Fibroblast of skin of scalp (primary cell): ENCODE measurements at places on chromosomes 1 and 21.

DNA sequence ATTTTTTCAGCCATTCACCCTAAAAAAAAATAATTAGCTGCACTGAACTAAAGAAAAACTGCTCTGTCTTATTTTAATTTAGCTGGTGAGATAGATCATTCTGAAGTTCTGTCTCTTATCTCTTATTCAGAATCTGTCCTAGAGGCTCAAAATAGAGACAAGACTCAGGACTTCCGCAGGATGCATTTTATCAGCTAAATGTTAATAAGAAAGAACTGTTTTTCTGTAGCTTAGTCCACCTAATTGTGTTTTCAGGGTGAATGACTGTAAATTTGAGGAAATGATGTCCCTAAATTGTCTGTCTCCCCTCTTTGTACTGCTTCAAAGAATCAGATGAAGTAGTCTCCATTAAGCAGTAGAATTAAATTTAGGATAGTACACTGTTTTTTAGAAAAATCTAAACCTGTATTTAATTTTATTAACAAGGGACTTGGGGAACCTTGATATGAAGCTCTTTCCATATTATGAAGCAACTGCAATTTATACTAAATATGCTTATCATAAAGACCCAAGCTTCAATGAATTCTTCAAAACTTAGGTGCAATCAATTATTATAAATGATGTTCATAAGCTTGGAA is 671.9 kb downstream of the RWDD3 start:
- DNase-seq, result no peak

- DNase-seq, result no peak
These were observed 23.6 kb upstream of the SPSB1 start for GRCh38 chr1:9269078-9269501.

- DNase-seq, result peak; percentile 13
These were observed at the start of gene CD34 for GRCh38 chr1:207910591-207911354. Gene CD34 (minus strand): TSS chr1:207911125. CDS start chr1:207911080, 45 bp downstream.

- peak; percentile 95 for DNase-seq
These were observed 355.7 kb downstream of the LTN1 start for GRCh38 chr21:28636752-28637691.

- DNase-seq, result peak; percentile 24
These were observed 88.5 kb downstream of the BEND5 start for GRCh38 chr1:48688102-48688760.

- no peak for DNase-seq
These were observed 44.9 kb downstream of the SYNJ1 start for GRCh38 chr21:32682696-32683474.

- no peak for DNase-seq
These were observed 48.4 kb downstream of the JAK1 start for GRCh38 chr1:64917907-64918306.

- DNase-seq, result peak; percentile 41
These were observed 78.5 kb upstream of the CAMK1G start for GRCh38 chr1:209505044-209505443.

- DNase-seq, result no peak
These were observed 60.0 kb downstream of the NRDC start for GRCh38 chr1:51818487-51818886.

DNA sequence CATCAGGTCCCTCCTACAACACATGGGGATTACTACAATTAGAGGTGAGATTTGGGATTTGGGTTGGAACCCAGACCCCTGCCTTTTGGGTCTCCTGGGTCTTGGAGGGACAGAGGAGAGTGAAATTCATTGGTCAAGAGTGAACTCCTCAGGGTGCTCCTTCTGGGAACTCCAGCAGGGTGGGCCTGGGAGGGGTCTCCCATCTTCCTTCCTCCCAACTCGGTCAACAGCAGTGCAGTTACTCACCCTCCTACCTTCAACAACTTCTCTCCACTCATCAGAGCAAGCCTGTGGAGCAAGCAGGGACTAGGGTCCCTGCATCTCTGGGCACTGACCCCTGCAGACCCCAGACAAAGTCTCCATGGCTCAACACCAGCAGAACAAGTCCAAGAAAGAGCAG is 89.3 kb upstream of the TMPRSS2 start:
- no peak for DNase-seq

- no peak for DNase-seq
These were observed 66.5 kb downstream of the RYR2 start for GRCh38 chr1:237108297-237109040.

- peak; percentile 76 for DNase-seq
These were observed 45.5 kb upstream of the AIM2 start for GRCh38 chr1:159122005-159122621.

- no peak for DNase-seq
These were observed 653.5 kb downstream of the PTPRU start for GRCh38 chr1:29889776-29890175.

- DNase-seq, result no peak
These were observed 303.3 kb upstream of the ESRRG start for GRCh38 chr1:217026531-217026930.

GRCh38 chr1:40625076-40625475 is 40.4 kb downstream of the RIMS3 start:
- no peak for DNase-seq

- DNase-seq, result no peak
These were observed 1.5 kb downstream of the CEPT1 start for GRCh38 chr1:111141245-111142220.

GRCh38 chr1:206760590-206760989 is 10.0 kb upstream of the IL19 start:
- no peak for DNase-seq

- no peak for DNase-seq
These were observed 29.3 kb downstream of the SDC3 start for GRCh38 chr1:30879126-30879786.

DNA sequence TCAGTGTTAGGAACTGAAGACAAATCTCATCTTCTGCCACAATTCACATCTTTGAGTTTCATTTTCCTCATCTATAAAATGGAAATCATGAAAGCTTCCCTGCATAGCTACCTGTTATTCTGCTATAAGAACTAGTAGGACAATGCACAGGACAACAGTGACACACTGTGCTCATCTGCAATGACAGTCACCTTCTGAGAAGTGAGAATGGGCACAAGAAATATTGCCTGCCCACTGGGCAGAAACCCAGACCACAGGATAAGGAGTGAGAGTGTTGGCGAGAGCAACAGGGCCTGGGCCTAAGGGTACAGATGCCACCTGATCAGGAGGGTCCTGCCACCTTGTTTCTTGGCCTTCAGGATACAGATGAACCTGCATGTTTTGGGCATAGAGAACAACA is 23.3 kb upstream of the ARTN start:
- no peak for DNase-seq

- no peak for DNase-seq
These were observed 52.0 kb downstream of the RUNX3 start for GRCh38 chr1:24878045-24878444.

GRCh38 chr1:210340311-210340710 is 11.6 kb downstream of the HHAT start:
- DNase-seq, result no peak

DNA sequence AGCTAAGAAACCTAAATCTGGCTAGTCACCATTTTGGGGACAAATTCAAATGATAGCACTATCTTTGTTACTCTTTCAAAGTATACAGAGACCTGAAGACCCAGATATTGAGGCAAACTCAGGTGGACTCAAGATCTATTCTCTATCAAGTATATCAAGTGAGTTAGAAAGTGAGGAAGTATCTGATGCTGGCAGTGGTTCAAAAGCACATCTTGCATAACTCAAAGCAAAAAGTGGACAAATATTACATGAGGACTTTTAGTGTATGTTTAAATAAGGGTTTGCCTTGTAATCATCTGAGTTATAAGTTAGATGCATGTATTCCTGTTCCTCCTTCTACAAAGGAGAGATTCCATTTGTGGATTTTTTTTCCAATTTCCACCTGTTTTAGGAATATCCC is 338.4 kb downstream of the DISC1 start:
- no peak for DNase-seq

GRCh38 chr1:32353886-32354570 is 8.3 kb downstream of the FAM229A start:
- DNase-seq, result peak; percentile 47

GRCh38 chr1:205028924-205029323 is 14.1 kb upstream of the CNTN2 start:
- DNase-seq, result no peak

- no peak for DNase-seq
These were observed 87.5 kb downstream of the FGGY start for GRCh38 chr1:59384443-59384842.

DNA sequence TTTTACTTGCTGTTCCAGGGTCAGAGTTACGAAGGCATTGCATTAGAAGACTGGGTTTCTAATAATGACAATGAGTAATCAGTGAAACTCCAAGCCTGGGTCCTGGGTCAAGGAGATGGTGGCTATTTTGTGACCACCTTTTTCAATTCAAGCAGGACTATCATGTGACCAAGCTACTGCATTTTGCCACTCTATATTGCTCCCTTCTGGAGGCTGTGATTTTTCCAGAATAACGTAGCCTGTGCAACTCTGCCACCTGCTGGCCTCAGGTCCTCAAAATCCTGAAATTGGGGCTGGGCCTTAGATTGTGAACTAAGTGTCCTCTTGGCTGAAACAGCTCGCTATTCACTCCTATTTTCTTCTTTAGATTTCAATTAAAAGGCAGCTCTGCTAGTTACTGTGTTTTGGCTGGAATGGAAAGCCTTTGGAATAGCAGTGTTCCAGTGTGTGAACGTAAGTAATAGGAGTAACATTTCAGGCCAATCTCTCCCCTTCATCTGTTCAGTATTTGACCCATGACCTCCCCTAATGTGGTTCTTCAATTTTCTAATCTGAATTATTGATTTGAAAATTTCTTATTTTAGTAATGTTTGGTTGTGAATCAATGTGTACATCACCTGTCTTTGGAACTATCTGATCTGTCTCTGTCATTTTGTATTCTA is 52.9 kb upstream of the CD46 start:
- peak; percentile 65 for DNase-seq

- peak; percentile 73 for DNase-seq
These were observed 1.1 kb downstream of the AKT3 start for GRCh38 chr1:243848858-243849420.

GRCh38 chr1:40732756-40733301 is 41.3 kb downstream of the NFYC start:
- peak; percentile 9 for DNase-seq

GRCh38 chr1:75811211-75811981 is 14.7 kb downstream of the MSH4 start:
- DNase-seq, result peak; percentile 74

- no peak for DNase-seq
These were observed 71.0 kb downstream of the CD2 start for GRCh38 chr1:116825207-116825719.

DNA sequence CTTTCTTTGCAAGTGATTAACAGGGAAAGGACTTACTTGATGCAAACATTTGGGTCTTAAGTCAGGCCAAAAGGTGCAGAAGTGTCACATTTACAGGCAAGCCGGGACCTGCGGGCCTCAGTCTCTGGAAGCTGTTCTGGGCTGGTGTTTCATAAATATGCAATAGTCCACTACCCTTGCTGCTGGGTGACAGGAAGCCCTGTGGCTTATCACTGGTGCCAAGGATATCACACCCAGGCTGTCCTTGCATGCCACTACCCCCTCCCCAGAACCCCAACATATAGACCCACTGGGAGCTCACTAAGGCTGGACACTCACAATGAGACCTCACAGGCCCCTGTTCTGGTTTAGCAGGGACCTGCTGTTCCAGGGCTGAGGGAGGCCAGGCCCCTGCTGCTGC is 3.4 kb upstream of the LEFTY2 start:
- DNase-seq, result no peak

DNA sequence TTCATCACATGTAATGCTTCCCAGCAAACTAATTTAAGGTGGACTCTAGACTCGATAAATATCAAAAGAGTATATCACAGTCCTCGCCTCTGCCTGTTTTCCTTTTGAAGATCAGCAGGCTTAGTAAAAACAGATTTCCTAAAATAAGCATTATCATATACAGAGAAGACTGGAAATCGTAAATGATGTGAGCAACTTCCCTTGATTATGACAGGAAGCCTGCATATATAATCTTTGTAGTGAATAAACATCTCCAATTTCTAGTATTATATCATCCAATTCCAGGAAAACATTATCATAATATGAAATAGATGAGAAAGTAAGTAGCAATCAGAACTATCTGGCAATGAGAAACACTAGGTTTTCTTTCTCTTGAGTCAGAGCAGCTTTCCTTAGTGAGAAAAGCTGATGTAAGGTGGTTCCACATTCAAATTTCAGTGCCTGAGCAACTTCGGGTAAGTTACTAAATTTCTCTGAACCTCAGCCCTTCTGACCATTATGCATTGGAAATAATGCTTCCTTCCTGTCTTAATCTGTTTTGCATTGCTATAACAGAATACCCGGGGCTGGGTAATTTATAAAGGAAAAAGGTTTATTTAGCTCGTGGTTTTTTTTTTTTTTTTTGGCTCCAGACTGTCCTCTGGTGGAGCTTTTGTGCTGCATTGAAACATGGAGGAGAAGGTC is 12.6 kb upstream of the POU2F1 start:
- DNase-seq, result no peak
